ENCODE measurements at places on chromosomes 1 and 21.

DNA sequence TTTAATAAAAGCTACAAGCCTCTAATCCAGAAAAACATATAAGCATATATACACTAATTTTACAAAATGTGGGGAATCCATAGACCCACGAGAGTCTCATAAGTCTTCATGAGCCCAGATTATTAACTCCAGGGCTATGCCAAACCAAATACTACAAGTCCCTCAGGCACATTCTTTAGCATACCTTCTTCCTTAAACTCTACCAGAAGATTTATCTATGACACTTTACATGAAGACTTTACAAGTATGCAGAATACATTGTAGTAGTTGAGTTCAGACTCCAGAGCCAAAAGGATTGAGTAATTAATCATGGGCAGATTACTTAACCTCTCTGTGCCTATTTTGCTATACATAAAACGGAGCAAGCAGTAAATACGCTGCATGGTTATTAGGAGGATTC, 793.7 kb upstream of the ADGRL2 start:
- DNase-seq = no peak

DNA sequence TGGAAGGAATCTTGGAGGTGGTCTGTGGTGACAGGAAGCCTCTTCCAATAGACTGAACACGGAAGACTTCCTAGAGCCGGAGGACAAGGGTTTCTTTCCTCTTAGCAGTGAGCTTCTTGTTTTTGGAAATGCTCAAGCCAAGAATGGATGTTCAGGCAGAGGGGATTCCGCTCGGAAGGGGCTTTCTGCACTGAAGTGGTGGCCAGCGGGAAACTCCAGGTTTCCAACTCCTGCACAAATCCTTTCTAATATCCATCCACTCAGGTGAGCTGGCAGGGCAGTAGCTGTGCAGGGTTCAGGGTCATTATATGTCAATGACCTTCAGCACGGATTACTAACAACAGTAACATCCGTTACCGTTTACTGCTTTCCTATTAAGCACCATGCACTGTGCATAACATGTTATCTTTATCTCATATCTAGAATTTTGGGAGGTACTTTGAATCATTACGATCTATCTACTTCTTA, 573 bp upstream of the CPT2 start:
- no peak for DNase-seq

GRCh38 chr1:20480243-20480944, 5.6 kb downstream of the CAMK2N1 start:
- DNase-seq = no peak

GRCh38 chr1:118325550-118326225, 140.7 kb upstream of the SPAG17 start:
- DNase-seq = no peak

GRCh38 chr1:248825136-248825535, 579 bp downstream of the SH3BP5L start:
- no peak for DNase-seq

DNA sequence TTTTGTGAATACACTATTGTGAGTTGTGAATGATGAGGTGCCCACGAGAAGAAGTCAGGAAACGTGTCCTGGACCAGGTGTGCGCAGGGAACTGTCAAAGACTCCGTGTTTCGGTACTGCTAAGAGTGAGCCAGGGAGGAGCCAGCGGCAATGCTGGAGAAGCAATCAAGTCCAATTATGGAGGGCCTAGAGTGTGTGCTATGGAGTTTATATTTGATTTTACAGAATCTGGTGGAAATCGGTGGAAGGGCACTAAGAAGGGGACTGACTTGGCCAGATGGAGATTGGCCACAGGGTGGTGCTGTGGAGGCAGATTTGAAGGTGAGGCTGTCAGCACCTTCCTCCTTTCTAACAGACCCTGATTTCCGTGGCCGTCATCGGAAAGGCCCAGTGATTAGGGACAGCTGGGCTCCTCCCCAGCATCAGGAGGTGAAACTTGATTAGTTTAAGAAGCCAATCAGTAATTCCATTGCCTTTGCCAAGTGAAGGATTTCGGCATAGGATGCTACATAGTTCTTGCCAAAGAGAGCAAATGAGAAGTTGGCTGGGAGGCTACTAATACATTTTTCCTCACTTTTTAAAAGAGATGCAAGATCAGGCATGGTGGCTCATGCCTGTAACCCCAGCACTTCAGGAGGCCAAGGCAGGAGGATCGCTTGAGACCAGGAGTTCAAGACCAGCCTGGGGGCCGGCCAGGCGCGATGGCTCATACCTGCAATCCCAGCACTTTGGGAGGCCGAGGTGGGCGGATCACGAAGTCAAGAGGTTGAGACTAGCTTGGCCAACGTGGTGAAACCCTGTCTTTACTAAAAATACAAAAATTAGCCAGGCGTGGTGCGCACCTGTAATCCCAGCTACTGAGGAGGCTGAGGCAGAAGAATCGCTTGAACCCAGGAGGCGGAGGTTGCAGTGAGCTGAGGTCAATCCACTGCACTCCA, 7.0 kb downstream of the PTCH2 start:
- DNase-seq = peak; percentile 90

DNA sequence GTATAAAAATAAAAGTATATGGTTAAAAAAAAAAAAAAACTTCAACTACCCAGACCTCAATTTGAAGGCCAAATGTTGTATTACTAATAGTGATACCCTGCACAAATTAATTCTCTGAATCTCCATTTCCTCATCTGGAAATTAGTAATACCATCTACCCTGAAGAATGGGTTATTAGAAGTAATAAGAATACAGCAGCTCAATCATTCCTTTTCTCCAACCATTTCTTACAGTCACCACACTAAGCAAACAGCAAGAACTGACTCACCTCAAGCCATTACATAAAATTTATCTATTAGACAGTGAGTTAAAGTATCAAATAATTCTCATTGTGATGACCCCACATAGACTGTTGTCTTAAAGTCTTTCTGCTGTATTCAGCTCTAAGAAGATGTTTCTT, 39.6 kb downstream of the RERE start:
- DNase-seq = no peak

DNA sequence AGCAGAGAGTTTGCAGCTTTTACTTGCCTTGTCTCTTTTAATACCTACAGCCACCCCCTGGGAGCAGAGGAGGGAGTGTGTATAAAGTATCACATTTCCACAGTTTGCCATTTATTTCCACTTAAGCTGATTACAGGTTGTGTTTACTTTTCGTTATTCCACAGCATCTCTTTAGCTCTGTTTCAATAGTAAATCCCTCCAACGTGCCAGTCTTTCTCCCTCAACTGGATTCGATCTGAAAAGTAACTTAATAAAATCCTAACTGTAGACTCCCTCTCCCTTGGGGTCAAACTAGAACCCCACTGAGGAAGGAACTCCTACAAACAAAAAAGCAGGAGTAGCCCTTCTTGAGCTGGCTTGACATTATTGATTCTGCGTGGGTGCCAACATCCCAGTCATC, 3.1 kb upstream of the FCGR2A start:
- no peak for DNase-seq

DNA sequence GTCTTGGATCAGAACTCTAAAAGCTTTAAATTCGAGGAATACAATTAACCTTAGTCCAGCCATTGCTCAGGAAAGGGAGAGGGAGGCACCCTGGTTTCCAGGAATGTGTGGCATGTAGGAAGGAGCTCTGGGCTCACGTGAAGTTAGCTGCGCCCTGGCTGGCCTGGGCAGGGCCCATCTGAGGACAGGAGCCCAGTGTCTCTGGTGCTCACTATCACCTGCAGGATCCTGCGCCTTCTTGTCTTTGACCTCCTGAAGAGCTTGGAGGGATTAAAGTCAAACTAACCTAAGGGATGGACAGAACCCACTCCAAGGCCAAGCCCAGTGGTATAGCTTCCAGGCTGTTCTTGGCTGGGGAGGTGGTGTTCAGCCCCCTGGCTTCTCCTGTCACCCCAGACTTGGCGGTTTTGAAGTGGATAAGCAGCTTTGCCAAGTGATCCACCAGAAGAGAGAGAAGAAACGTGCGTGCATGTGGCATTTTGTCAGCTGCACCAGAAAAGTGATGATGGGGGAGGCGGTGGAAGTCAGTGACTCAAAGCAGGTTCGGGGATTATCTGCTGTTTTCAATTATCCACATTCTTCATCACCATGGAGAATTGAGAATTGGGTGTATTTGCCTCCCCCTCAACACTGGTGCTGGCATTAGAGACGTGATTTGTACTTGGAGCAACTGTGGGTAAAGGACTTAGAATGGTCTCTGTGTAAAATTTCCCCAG, 11.9 kb upstream of the KCNN3 start:
- DNase-seq = no peak

DNA sequence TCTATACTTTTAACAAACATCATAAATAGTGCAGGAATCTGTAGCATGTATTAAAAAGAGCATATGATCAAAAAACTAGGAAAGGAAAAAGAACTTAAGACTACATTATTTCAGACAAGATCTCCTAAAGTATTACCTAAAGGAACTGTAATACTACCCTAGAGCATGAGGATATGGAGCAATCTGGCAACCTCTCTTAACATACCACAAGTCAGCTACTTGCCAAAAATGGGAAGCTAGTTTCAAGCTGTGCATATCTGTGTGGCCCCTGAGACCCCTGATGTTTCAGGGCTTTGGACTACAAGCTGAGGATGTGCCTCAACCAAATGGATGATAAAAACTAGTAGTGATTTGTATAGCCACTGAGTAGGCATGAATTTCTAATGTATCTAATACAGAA, 525.6 kb downstream of the PTBP2 start:
- no peak for DNase-seq

DNA sequence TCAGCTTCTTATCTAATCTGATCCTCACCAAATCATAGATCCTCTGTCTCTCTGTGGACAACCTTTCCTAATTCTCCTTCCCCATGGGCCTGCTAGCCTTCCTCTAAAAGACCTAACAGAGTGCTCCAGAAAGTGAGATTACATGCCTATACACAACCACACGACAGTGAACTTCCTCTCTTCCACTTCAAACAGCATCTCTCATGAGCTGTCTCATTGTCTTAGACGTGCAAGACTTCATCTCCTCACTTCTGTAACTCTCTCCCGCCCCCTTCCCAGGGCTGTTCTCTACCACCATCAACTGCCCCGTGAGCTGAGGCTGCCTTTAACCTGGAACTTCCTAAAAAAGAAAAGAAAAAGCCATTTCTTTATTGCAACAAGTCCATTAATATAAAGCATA, 14.1 kb upstream of the A3GALT2 start:
- no peak for DNase-seq

DNA sequence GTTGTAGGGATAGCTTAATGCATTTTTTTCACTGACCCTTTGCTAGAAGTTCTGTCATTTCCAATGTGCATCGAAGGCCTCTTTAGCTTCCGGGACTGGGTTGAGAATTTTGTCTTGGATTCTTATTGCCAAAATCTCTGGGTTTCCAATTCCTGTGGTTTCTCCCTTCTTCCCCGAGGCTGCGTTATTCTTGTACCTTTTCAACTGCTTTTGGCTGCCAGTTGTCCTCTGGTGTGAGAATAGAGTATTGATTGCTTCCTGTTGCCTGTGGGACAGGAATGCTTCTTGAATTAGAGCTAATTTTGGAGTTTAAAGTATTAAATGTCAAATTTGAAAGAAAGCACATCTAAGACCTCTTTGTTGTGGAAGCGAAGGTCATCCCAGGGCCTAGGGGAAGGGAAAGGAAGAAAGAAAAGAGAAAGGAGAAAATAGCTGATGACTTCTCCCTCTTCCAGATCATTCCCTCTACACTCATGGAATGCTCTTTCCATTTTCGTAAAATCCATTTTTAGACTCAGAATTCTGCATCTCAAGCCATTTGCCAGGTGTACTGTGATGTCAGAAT, 21.1 kb downstream of the HUNK start:
- DNase-seq = no peak

GRCh38 chr1:51526248-51526647, 7.2 kb upstream of the EPS15 start:
- no peak for DNase-seq

GRCh38 chr1:82689217-82689616, 888.5 kb downstream of the ADGRL2 start:
- DNase-seq = no peak

GRCh38 chr21:40976198-40977109, 129.5 kb upstream of the DSCAM start:
- no peak for DNase-seq

- DNase-seq = no peak
These were observed 719.1 kb upstream of the B3GALT2 start for GRCh38 chr1:193905288-193906085.

- peak; percentile 53 for DNase-seq
These were observed 10.6 kb upstream of the COL6A1 start for GRCh38 chr21:45970674-45971615.

DNA sequence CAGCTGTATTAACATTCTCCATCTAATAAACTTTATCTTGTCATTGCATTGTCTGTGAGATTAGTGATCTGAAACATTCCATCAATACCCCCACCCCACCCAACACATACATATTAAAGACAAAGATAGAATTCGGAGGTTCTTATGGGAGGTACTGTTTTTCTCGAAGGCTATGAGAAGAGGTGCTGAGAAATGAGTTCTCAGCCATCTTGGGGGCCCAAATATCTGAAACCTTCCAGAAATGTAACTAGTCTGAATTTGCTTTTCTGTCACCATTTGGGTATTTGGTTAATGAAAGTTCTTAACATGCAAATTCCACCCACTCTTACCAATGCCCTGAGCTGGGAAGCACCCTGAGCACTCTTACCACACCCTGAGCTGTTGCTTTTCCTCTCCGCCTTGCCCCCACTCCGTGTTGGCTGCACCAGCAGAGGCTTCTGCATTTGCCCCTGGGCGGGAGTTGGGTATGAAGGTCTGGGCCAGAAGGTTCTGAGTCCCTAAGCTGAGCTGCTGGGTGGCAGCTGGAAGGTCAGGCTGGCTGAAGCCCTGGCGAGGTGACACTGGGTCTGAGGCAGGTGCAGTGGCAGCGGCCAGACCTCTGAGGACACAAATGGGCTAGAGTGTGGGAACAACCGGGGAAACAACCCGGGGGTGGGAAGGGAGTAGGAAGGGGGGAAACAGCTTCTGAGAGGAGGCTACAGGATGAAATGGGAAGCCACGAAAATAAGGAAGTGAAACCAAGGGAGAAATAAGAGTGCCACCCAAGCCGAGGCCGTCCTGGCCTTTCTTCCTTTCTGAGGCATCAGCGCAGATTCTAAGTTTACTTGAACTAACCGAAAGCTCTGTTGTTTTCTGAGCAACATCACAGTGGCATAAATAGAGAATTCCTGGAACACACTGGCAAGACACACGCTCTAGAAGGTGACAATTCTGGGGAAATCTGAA, 26.3 kb upstream of the IER5 start:
- DNase-seq = no peak

DNA sequence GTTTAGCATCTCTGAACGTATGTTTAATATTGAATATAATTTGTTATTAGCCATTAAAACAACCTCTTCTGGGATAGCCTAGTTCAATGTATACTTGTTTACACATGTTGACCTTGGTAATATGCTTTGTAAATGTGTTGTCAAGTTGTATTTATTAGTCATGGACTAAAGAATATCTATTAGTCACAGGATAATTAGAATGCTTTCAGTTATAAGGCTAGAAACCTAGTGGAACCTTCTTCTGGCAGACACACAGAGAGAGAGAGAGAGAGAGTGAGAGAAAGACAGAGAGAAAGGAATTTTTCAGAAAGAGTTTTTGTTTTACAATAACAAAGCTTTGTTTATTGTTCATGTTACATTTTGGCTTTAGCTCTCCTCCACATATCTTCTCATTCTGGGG, 181.1 kb upstream of the APP start:
- DNase-seq = no peak
